ENCODE measurements at places on chromosomes 11 and 22.

GRCh38 chr22:32185821-32186220 is 19.1 kb downstream of the RFPL2 start:
- no peak for DNase-seq

DNA sequence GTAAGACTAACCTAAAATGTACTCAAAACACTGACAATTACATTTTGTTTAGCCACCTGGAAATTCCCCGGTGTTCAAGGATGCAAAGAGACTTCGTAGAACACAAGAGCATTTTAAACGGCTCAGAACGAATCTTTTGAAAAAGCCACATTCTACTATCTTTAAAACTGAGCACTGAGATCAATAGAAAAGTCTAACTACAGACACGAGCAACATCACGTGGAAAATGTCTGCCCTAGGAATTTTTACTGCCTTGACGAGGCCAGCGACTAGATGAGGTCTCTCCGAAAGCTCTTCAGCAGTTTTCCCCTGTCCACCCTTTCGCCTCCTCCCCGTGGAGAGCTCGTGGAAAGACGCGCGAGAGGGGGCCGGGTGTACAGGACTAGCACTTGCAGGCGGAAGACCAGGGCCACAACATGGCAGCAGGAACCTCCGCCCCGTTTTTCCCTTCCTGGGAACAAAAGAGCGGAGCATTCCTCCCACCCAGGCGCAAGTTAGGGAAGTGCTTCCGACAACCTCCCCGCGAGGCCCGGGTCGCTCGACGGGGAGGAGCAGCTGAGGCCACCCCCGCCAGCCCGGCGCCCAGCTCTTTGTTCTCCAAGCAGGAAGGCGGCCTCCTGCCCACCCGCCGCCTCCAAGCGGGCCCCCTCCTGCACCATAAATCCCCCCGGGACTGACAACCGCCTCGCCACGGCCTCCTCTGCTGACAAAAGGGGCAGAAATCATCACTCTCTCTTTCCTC is 1.1 kb downstream of the EIF4G2 start:
- peak; percentile 1 for DNase-seq

- no peak for DNase-seq
These were observed 56.1 kb downstream of the ST14 start for GRCh38 chr11:130215531-130216220.

DNA sequence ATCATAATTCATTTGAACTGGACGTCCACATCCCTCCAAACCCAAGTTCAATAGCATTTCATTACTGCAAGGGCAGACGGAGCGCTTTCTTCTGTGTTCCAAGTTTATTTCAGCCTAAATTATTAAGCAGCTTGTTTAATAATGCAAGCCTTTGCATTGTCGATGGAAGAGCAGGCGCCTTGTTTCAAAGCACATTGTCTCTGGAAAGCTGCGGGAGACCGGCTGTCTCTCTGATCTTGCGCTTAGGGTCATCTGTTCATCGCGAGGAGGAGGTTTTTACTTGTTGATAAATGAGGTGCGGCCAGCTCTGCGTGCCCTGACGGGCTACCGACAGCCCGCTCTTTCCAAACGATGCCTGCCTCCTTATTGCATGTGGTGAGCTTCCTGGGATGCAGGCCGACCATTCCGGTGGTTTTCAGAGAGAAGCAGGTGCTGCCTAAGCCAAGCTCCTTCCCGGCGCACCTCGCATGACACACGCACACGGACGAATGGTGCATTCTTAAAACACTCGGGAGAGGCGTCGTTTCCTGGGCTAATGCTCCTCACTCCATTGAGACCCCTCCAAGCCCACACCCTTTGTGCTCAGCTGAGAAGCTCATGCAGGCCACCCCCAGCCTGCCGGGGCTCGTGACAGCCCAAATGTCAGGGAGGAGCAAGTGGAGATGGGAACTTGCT is 456.9 kb downstream of the BRD1 start:
- no peak for DNase-seq

GRCh38 chr11:76156971-76157427 is 49.3 kb downstream of the WNT11 start:
- no peak for DNase-seq

DNA sequence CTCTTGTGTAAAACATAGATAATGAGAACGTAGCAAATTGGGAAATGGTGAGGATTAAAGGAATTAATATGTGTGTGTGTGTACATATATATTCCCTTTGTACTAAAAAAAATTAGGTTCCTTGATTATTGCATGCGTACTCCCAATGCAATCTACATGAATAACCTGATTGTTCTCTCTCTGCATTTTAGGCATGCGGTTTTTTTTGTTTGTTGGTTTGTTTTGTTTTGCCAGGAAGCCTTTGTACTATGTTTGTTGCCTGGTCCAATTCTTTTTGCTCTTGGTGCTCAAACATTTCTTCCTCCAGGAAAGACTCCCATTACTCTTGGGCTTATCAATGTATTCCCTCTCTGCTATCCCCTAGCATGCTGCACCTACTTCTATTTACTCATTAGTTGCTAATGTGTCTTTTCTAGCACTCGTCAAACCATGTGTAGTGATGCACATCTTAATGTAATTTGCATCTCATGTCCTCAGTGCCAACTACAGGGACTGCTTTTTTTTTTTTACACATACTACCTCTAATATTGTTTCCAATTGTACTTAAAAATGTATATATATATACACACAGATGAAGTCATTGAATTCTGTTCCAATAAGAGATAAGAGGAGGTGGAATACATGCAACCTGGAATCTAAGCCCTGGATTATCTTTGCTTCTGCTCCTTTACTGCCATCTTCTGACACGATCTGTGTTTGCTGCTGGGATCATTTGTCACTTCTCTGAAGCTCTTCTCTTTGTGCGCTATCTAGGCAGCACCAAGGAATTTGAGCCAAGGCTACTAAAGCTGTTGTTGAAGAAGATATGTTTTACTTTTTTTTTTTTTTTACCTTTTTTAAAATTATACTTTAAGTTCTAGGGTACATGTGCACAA is 197.2 kb upstream of the ANO3 start:
- DNase-seq: no peak

DNA sequence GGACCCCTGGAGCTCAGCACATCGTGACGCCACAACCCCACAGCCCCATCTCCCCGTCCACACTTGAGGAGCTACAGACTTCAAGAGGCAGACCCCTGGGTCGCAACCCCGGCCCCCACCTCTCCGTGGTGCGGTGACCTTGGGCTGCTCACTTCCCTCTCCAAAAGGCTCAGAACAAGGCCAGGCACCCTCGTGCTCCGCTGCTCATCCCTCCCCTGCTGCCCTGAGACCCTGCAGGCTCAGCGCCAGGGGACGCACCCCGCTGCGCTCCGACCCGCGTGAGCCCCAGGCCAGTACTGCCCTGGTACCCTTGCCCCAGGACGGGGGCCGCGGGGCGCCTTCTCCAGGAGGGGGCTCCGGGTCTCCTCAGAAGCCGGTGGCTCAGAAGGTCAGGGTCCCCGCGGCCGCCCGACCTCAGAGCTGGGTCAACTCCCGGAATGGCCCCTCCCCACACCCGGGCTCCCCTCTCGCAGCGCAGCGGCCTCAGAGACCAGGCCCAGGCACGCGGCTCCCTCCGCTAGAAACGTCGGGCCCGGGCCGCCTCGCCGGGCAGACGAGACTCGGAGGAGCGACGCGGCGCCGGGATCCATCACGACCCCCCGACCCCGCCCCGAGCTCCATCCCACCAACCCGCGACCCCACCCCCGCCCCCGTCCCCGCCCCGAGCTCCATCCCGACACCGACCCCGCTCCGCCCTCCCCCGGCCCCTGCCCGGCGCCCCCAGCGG is 563 bp downstream of the GATD1 start:
- DNase-seq: no peak

DNA sequence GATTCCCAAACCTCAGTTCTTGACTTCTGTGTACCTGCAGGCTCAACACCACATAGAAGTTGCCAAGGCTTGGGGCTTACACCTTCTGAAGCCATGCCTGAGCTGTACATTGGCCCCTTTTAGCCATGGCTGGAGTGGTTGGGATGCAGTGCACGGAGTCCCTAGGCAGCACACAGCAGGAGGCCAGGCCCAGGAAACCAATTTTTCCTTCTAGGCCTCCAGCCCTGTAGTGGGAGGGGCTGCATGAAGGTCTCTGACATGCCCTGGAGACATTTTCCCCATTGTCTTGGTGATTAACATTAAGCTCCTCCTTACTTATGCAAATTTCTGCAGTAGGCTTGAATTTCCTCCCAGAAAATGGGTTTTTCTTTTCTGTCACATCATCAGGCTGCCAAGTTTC is 94.6 kb downstream of the DEPDC5 start:
- no peak for DNase-seq

DNA sequence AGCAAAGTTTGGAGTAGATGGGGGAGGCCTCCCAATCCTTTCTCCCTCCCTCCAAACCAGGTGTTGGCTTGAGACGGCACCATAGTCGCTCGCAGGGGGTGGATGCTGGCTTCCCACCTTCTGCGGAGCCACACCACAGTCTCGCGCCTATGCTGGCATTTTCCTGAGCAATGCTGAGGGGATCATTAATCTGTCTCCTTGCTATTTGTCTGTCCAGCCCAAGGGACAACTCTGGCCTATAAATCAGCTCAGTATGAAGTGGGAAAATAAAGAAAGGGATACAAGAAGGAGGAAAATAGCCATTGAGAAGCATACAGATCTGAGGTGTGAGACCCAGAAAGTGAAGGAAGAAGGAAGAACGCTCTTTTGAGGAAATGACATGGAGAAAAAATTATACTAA is 53.5 kb upstream of the CADM1 start:
- no peak for DNase-seq

GRCh38 chr11:94678236-94678635 is 89.9 kb upstream of the AMOTL1 start:
- DNase-seq: no peak

DNA sequence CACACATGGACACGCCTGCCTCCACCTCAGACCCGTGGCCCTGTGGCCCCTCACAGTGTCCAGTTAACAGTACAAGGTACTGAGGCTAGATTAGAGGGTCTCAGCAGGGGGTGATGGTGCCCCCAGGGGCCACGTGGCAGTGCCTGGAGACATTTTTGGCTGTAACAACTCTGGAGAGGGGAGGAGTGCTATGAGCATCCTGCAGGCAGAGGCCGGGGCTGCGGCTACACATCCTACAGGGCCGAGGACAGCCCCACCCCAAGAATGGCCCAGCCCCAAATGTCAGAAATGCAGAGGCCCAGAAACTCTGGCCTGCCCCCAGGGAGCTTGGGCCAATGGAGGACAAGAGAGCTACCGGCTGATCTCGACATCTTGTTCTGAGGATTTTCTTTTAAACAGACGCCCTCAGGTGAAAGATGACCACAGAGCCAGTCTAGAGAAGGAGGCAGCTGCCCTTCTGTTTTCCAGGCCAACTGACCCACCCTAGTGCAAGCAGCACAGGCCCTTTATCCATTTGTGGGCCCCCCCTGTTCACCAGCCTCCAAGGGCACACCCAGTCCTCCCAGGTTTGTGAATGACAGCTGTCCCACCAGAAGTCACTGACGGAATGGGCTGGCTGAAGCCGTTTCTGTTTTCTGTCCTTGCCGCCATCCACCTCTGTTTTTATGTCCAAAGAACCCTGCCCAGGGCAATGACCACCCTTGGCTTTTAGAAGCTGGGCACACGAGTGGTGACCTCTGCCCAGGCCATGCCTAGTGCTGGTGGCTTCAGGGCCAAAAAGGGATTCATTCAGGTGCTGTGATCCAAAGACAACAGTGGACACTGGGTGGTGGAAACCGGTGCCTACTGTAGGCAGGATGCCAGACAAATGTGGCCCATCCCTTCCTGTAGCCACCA is 85.2 kb upstream of the LINC01488 start:
- DNase-seq: no peak

GRCh38 chr11:115267871-115268270 is 236.3 kb downstream of the CADM1 start:
- DNase-seq: no peak

DNA sequence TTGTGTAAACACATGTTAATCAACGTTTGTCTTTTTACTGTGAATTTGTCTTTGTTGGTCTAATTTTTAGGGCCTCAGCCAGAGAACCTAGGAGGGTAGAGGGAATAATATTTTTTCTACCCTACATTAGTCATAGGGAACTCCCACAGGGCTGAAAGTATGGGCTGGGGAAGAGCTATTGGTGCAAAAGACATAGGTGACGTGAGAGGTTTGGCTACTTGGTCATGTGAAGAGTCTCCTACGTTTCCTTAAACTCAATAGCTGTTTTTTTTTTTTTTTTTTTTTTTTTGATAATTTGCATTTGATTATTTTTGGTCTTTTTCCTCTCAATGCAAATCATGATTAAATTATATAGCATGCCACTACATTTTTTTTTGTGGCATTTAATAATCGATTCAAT is 15.9 kb upstream of the MMP7 start:
- DNase-seq: no peak

- DNase-seq: no peak
These were observed 55.5 kb downstream of the SIK3 start for GRCh38 chr11:117042689-117043088.

DNA sequence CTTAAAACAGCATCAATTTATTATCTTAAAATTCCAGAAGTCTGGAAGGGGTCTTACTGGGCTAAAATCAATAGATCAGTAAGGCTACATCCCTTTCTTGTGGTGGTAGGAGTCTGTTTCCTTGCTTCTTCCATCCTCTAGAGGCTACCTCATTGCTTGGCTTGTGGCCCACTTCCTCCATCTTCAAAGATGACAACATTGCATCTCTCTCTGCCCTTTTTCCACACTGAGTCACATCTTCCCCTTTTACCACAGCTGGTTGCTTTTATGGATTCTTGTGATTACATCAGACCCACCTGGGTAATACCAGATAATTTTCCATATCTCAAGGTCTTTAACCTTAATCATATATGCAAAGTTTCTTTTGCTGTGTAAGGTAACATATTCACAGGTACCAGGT is 60.9 kb downstream of the GRIA4 start:
- DNase-seq: no peak

DNA sequence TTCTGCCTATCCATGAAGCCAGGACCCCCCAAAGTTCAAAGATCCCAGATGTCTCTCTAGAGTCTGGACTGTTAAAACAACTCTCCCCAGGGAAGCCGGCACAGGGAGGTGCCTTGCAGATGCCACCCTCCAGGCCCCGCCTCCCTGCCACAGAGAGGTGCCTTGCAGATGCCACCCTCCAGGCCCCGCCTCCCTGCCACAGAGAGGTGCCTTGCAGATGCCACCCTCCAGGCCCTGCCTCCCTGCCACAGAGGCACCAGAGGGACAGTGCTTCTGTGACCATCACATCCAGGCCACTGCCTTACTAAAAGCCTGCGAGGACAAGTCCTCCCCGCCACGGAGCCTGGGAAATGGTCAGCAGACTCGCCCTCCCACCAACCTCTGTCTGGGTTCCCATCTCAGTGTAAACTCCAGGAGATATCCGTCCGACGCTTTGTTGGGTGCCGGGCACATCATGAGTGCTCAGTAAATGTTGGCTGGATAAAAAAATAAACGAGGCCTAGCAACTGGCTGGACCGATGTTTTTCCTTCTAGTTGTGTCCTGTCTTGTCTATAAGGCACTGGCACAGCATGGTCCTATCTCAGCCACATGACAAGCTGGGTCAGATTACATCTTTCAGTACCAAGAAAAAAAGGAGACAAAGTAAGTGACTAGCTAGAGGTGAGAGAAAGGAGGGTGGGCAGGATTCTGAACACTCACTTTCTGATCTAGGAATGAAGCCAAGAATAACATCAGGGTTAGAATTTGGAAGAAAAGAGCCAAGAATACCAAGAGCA is 91.2 kb upstream of the CSNK2A3 start:
- no peak for DNase-seq

- no peak for DNase-seq
These were observed 679 bp upstream of the DPP3 start for GRCh38 chr11:66479394-66480116.

Measured in stimulated activated CD8-positive, alpha-beta memory T cell treated with anti-CD3 and anti-CD28 coated beads, Interleukin-7, amount 100 ng/mL, for 1 hour (primary cell).